Stimulated activated CD4-positive, alpha-beta T cell treated with anti-CD3 and anti-CD28 coated beads, Interleukin-1b, Interleukin-23, amount 100 ng/mL, for 1 hour (primary cell): ENCODE measurements at places on chromosomes 7 and 10.
A peak's percentile ranks its signal among the peaks of the same experiment; 100 is the strongest.

GRCh38 chr7:121391686-121392085 is 4.4 kb downstream of the FAM3C start:
- DNase-seq: no peak

DNA sequence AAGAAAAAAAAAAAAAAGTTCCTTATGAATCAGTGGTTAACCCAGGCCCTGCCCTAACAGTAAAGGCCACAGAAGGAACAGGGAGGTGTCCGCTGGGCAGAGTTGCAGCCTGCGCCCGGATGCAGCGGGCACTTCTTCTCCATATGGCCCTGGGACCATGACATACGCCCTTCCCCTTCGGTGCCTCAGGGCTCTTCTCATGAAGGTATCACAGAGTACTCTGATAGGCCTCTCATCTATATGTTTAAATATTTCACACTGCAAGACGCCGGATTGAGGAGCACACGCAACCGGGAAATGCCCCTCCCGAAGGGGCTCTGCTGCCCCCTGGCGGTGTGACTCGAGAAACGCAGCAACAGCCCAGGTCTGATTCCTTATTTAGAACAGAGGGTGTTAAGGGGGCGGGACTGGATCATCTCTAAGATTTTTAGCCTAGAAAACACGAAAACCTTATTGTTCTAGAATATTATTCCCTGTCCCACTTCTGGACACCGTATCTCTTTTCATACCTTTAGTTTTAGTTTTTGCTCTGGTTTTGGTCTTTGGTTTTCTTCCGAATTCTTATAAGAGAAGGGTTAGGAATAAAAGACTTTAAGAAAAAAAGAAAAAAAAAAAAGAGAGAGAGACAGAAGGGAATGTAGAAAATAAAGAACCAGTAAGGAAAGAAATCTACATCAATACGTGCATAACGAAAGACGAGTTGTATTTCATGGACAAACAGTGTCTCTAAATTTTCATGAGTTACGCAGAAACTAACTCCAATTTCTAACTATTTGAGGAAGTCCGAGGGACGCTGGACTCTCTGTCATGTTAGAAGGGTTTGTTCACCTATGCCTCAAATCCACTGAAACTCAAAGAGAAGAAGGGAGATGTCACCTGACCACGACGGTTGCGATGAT is 12.0 kb downstream of the DAGLB start:
- DNase-seq: peak; percentile 87

DNA sequence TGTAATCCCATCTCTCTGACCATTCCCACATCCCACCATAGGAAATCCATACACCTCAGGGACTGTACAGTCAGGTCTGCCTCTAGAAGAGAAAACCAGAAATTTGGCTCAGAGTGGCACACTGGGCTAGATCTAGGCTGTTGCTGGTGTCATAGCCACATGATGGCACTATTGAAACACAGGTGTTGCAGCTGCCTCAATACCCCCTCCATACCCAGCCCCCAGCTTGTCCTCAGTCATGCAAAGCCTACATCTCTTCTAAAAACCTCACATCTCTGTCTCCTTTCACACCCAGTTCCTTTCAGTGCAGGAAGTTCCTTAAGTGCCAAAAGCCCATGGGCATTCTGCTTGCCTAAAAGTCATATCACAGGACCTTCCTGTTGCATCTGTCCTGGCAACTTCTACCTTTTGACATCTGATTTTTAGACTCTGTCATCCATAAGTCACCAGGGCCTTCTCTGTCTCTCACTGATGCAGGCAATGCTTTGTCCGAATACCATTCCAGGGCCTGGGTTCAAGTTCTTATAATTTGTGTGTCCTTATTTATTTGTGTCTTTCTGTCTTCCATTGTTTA is 27.0 kb upstream of the HIBADH start:
- no peak for DNase-seq

GRCh38 chr7:137948083-137948844 is 53.6 kb downstream of the CREB3L2 start:
- no peak for DNase-seq

GRCh38 chr10:132685101-132685891 is 100.7 kb downstream of the NKX6-2 start:
- DNase-seq: no peak
